IPS DF 19.7 (cell line): ENCODE measurements at places on chromosomes 7 and 10.

GRCh38 chr10:49112098-49112497 is 3.2 kb downstream of the VSTM4 start:
- no peak for DNase-seq

GRCh38 chr7:101160910-101161309 is 4.5 kb downstream of the VGF start:
- DNase-seq = no peak

GRCh38 chr10:33566426-33566825 is 232.0 kb upstream of the NRP1 start:
- DNase-seq = peak; percentile 60

GRCh38 chr7:137820677-137821420 is 25.9 kb downstream of the DGKI start:
- peak; percentile 20 for DNase-seq

DNA sequence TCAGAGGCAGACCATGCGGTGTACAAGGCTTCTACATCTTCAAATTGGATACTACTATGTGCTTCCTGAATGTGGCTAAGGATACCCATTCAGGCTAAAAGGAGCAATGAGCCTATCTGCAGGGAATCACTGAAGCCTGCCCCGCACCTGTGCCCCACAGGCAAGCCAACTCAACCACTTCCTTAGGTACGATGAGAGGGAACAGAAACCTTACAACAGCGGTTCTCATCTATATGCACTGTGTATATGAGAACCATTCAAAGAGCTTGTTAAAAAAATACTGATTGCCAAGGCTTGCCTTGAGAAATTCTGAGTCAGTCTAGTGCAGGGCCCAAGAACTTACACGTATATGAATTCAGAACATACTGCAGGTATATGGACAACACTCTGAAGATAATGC is 679.6 kb downstream of the PARD3 start:
- DNase-seq = no peak

DNA sequence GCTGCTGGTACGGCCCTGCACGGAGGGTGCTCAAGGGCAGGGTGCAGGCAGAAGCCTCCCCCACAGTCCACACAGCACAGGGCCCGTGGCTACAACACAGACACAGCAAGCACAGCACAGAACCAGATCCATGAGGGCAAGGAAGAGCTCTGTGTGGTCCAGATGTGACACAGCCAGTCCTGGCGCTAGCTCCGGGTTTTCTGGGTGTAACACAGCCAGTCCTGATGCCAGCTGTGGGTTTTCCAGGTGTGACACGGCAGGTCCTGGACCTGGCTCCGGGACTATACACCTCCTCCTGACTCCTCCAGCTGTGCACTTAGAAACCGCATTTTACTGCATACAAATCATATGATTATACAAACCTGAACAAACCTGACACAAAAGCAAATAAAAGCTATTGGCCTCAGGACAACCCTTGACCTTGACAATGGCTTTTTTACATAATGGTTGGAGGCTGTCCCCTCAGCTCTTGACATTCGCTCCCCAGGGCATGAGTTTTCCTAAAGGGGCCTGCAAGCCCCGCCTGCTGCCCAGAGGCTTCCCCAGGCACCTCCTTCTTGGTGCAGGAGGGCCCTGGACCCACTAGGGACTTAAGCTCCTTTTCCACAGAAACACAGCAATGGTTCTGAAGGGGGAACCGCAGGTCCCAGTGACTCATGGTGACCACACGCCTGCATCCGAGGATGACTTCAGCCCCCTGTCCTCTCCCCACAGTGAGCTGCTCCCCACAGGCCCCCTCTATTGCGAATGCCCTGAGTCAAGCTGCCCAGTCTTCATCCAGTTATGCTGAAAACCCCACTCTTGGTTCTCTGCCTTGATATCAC is 209.6 kb downstream of the PTPRN2 start:
- no peak for DNase-seq

DNA sequence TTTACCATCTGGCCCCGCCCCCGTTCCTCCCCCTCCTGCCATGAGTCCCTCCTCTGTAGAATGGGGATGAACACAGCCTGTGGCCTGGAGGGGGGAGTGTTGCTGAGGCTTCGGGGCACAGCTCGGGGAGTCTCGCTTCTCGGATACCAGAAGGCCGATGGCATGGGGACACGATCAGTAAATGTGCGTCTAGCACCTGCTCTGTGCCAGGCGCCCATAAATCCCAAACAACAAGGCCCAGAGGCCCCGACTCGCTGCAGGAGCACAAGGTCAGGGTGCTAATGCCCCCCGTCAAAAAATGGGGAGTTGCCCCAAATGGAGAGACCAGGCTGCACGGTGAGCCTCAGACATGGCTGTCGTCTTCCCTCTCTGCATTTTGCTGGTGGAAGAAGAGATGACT is 40.7 kb downstream of the JAKMIP3 start:
- DNase-seq = no peak

GRCh38 chr7:7732621-7733281 is 14.3 kb upstream of the RPA3 start:
- no peak for DNase-seq

DNA sequence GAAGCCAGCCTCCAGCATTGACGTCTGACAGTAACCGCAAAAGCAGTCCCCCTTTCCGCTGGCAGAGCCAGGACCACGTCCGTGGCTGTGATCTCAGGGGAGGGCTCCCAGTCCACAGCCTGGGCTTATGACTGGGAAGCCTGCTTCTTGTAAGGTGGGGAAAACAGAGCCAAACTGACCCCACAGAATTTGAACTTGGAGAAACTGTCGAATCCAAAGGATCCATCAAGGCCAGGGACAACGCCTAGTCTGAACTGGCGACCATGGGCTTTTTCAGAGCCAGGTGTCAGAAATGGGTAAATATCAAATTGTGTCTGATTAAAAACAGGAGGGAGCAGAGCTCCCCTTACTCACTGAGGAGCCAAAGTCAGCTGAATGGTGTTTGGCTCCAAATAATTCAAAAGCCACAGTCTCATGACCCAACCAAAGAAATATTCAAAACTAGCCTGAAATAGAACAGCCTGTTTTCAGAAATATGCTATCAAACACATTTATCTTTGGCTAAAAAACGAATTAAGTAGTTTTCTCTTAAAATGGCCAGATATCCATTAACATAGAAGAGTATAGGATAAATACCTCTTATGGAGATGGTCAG is 751.4 kb upstream of the GALNT17 start:
- DNase-seq = no peak

- DNase-seq = no peak
Measured at GRCh38 chr10:6269953-6270867, 67.5 kb downstream of the PFKFB3 start.

DNA sequence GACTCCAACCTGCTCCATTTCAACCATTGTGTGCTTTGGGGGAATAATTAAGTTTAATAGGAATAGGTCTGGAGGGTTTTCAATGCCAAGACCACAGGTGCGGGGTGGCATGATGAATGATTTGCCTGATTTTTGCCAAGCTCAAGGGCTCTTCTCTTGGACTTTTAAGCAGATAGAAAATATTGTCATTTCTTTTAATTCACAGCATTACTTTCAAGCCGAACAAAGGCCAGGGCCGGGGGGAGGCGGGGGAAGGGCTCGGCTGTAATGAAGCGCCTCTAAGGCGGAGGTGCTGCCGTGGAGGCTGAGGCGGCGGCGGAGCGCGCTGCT is 6.5 kb downstream of the PTF1A start:
- DNase-seq = no peak

DNA sequence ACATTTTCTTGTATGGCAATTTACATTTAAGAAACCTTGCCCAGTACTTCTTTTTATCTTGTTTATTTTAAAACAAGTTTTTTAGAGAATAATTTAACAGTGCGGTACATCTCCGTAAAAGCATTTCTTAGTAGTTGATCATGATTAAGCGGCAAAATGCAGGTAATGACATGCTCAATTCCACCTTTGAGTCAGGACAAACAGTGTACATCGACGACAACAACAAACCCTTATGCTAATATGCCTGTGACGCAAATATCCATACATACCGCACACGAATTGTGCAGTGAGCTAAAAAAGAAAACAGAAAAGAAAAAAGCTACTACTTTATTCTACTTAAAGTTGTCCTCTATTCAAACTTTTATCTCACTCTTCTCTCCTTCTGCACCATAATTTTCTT is 1.9 kb downstream of the MAGI2 start:
- no peak for DNase-seq

GRCh38 chr10:80186364-80187012 is 18.8 kb downstream of the ANXA11 start:
- no peak for DNase-seq

DNA sequence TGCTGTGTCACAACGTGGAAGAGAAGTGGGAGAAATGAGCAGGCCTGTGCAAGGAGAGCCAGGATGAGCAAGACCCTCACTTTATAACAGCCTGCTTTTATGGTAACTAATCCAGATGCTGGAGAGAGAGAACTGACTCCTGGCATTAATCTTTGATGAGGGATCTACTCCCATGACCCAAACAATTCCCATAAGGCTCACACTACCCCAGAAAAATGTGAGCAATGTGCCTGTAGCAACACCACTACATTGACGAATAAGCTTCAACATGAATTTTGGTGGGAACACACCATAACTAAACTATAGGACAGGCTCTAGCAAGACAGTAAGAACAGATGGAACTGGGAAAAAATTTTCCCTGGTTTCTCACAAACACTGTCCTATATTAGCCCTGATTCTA is 173.6 kb upstream of the PRSS58 start:
- no peak for DNase-seq

DNA sequence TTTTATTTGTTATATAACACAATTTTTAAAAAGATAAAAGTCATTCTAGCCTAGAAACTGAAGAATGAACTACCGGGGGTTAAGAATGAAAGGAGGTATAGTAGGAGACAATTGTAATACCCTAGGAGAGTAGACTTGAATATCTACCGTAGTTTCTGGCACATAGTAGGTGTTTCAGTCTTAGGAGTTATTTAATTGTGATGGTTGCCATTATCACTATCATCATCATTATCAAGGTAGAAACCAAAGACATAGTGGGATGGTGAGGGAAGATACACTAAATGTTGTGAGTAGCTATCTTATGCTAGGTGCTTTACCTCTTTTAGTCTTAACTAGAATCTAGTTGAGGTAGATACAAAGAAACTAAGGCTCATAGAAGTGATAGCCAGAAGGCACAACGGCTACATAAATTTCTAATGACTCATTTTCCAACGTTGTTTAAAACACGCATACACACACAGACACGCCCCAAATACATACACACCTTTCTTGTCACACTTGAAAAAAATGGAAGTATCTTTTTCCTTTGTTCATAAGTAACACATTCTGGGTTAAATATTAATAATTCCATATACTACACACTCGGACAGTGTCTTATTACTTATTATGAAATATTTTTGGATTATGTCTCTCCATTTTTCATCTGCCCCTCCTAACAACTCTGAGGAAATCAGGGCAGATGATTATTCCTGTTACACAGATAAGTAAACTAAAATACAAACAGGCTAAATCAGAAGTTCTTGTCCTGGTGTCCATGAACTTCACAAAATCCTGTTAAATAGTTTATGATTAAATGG is 2.0 kb upstream of the ANLN start:
- DNase-seq = no peak

DNA sequence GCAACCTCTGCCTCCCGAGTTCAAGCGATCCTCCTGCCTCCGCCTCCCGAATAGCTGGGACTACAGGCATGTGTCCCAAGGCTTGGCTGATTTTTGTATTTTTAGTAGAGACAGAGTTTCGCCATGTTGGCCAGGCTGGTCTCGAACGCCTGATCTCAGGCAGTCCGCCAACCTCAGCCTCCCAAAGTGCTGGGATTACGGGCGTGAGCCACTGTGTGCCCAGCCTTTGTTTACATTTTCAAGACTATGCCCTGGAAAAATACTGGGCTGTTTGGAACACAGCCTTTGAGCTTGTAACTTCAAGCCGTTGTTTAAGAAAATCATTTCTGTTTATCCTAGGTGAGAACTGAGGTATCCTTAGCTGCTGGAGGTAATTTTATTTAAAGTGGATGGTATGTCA is 1.9 kb downstream of the ZKSCAN1 start:
- no peak for DNase-seq

DNA sequence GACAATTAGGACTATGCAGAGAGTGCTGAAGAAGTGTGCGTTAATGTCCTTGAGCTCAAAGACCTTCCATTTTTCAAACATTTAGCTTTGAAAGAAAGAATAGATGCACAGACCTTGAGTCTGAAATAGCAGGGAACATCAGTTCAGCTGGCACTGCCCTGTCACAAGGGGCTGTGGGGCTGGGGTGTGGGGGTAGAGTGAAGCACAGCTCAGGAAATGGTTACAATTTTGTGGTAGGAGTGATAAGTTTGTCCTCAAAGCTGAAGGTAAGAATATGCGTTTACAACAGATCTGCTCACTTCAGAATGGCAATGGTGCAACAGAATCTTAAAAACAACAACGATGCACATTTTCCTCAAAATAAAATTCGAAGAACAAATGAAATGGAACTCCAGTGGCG is 33.6 kb downstream of the SMKR1 start:
- DNase-seq = no peak

- DNase-seq = no peak
Measured at GRCh38 chr7:128420773-128421172, 11.0 kb upstream of the IMPDH1 start.

GRCh38 chr10:116169782-116170445 is 103.1 kb downstream of the GFRA1 start:
- no peak for DNase-seq

GRCh38 chr10:93921338-93921737 is 27.6 kb downstream of the SLC35G1 start:
- DNase-seq = no peak

DNA sequence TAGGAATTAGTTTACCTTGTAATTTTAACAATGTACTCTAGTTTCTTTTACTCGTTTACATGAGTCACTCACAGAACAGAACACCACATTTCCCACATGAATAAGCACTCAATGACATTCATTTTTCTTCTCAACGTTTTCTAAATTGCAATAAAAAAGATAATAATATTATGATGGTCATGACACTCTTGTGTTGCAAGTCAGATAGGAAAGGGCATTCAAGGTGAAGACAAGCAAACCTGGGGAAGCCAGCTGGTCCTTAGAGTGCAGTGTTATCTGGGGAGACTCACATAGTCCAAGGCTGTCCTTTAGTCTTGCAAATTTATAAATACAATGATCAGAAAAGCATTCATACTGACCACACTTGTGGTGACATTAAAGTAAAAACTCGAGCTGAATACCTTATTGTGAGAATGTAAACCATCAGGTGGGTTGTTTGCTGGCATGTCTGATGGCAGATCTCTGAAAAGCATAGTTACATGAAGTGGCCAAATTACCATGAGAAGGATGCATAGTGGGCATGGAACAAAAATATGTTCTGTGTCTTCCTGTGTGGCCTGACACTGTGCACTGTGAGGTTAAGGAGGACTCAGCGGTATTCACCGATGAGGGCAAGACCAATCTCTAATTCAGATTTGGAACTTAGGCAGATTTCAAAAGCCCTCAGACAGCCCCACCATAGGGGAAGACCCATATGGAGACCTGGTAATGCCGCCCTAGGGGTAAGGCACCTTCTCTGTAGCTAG is 158.9 kb upstream of the ASAH2 start:
- no peak for DNase-seq

- no peak for DNase-seq
Measured at GRCh38 chr10:38094927-38095574, 914 bp downstream of the ZNF37A start.

GRCh38 chr10:35674843-35675242 is 32.7 kb upstream of the FZD8 start:
- no peak for DNase-seq

GRCh38 chr7:2761801-2762497 is 73.9 kb downstream of the AMZ1 start:
- DNase-seq = no peak

- no peak for DNase-seq
Measured at GRCh38 chr10:131041441-131041840, 270.1 kb downstream of the TCERG1L start.
